ENCODE measurements at places on chromosomes 13 and 19.

- H3K4me3 ChIP-seq, result peak overlapping the region; percentile 9
- DNase-seq, result no peak
- peaks cover 17% of the 10 kb centered on the region for H3K27me3 ChIP-seq
- no peaks in the 10 kb centered on the region for H3K36me3 ChIP-seq
- H3K27ac ChIP-seq, result no peak overlapping the region
Measured at GRCh38 chr13:113855012-113855921, 8.6 kb downstream of the GAS6 start.

- H3K36me3 ChIP-seq, result no peaks in the 10 kb centered on the region
- H3K27me3 ChIP-seq, result peaks cover 17% of the 10 kb centered on the region
- peaks cover 10% of the 10 kb centered on the region for H3K4me1 ChIP-seq
- H3K4me3 ChIP-seq, result no peak overlapping the region
- H3K27ac ChIP-seq, result no peak overlapping the region
Measured at GRCh38 chr19:43628646-43629326, 9.4 kb upstream of the ZNF428 start.

- no peaks in the 10 kb centered on the region for H3K27me3 ChIP-seq
- H3K4me3 ChIP-seq, result no peak overlapping the region
- H3K36me3 ChIP-seq, result no peaks in the 10 kb centered on the region
- no peaks in the 10 kb centered on the region for H3K4me1 ChIP-seq
Measured at GRCh38 chr13:57899096-57899495, 267.6 kb downstream of the PCDH17 start.

GRCh38 chr13:64675255-64675892, 2554.8 kb downstream of the PCDH9 start:
- H3K36me3 ChIP-seq, result no peaks in the 10 kb centered on the region
- no peak for DNase-seq
- no peaks in the 10 kb centered on the region for H3K4me1 ChIP-seq
- H3K27ac ChIP-seq, result no peak overlapping the region

- H3K4me3 ChIP-seq, result no peak overlapping the region
- no peak for DNase-seq
- no peaks in the 10 kb centered on the region for H3K36me3 ChIP-seq
- H3K27me3 ChIP-seq, result peaks cover 14% of the 10 kb centered on the region
Measured at GRCh38 chr13:50188696-50189095, 173.5 kb downstream of the KCNRG start.

- peaks cover 2% of the 10 kb centered on the region for H3K4me1 ChIP-seq
- H3K4me3 ChIP-seq, result no peak overlapping the region
- H3K36me3 ChIP-seq, result no peaks in the 10 kb centered on the region
- DNase-seq, result no peak
- no peaks in the 10 kb centered on the region for H3K27me3 ChIP-seq
Measured at GRCh38 chr13:50629497-50629896, 214.0 kb downstream of the DLEU7 start.

DNA sequence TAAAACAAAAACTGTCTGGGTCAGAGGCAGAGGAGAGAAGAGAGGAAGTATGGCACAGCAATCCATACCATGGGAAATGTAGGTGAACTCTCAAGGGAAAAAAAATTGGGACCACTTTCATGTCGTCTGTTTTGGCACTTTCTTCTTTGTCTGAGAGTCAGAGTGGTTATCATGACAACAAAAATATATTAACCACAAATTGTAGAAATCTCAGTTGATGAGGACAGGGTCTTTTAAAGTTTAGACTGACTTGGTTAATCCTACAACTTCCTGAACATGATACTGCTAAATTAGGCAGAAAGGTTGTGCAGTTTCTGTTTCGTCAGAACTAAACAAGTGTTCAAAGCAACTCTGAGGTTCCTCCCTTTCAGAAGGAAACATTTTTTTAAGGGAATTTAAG, 15.2 kb downstream of the KLF5 start:
- H3K27me3 ChIP-seq, result no peaks in the 10 kb centered on the region
- H3K27ac ChIP-seq, result no peak overlapping the region
- peaks cover 5% of the 10 kb centered on the region for H3K36me3 ChIP-seq
- H3K4me3 ChIP-seq, result no peak overlapping the region

GRCh38 chr19:37361994-37362393, 8.9 kb upstream of the ZNF527 start:
- no peak for DNase-seq
- H3K27me3 ChIP-seq, result no peaks in the 10 kb centered on the region
- no peak overlapping the region for H3K4me3 ChIP-seq
- no peak overlapping the region for H3K27ac ChIP-seq
- no peaks in the 10 kb centered on the region for H3K4me1 ChIP-seq
- peaks cover 79% of the 10 kb centered on the region for H3K36me3 ChIP-seq

GRCh38 chr13:80276371-80277289, 64.3 kb downstream of the SPRY2 start:
- no peaks in the 10 kb centered on the region for H3K4me1 ChIP-seq
- no peak for DNase-seq
- H3K27me3 ChIP-seq, result no peaks in the 10 kb centered on the region

- DNase-seq, result no peak
- H3K4me1 ChIP-seq, result peaks cover 8% of the 10 kb centered on the region
- peaks cover 2% of the 10 kb centered on the region for H3K36me3 ChIP-seq
- peak overlapping the region; percentile 30 for H3K4me3 ChIP-seq
Measured at GRCh38 chr19:9937001-9937411, 691 bp upstream of the OLFM2 start.

DNA sequence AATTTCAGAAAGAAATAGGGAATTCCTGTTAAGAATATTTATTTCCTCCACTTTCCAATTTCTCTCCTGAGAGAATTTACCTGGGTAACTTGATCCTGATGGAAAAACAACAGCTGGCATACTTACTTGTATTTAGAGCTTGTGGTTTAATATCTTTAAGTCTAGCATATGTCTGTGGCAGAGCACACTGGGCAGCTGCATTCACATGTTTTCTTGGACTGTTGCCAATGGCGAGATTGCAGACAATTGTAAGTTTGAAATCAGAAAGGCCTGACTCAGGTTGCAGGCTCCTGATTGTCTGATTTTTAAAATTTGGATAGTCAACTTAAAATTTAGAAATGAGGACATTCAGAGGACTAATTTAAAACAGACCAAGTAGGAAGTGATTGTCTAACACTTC, 66.9 kb downstream of the NHLRC3 start:
- H3K27ac ChIP-seq, result no peak overlapping the region
- H3K4me3 ChIP-seq, result no peak overlapping the region
- H3K4me1 ChIP-seq, result no peaks in the 10 kb centered on the region
- no peak for DNase-seq
- peaks cover 4% of the 10 kb centered on the region for H3K27me3 ChIP-seq
- no peaks in the 10 kb centered on the region for H3K36me3 ChIP-seq

DNA sequence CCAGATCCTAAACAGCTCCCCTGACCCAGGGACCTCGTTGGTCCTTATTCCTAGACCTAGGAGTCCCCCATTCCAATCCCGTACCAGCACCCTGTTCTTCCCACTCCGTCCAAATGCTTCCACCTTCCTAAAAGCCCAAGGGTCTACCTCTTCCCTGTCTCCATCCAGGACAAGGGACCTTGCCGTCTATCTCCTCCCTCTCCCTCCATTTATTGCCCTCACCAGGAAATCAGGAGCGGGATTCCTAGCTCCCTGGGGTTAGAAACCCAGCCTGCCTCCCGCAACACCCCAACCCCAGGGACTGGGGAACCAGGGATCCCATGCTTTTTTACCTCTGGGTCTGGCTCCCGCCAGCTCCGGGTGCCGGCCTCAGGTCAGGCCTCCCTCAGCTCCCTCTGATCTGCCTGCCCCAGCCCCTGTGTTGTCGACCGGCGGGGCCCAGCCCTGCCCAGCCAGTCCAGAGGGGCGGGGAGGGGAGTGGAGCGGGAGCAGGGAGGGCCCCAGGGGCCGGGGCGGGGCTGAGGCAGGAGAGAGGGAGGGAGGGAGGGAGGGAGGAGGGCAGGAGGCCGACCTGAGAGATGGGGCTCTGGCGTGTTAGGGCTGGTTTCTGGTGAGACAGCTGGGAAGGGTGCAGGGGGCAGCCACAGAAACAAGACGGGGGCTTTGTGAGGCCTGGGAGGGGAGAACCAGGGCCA, at the start of gene B3GNT8:
TSS of gene B3GNT8 (minus strand) at position 423 of the 695 bp plus-strand sequence. CDS start 596 bp downstream, outside the sequence.
- H3K27me3 ChIP-seq, result no peaks in the 10 kb centered on the region
- peaks cover 17% of the 10 kb centered on the region for H3K4me1 ChIP-seq
- H3K27ac ChIP-seq, result peak within 1 kb of the TSS; percentile 97
- peak; percentile 71 for DNase-seq
- H3K36me3 ChIP-seq, result peaks cover 11% of the 10 kb centered on the region

- peak overlapping the region; percentile 13 for H3K27ac ChIP-seq
- H3K27me3 ChIP-seq, result no peaks in the 10 kb centered on the region
- no peak for DNase-seq
- peaks cover 2% of the 10 kb centered on the region for H3K4me1 ChIP-seq
- H3K36me3 ChIP-seq, result peaks cover 60% of the 10 kb centered on the region
Measured at GRCh38 chr19:55014714-55015113, 23.4 kb downstream of the GP6 start.

- H3K4me3 ChIP-seq, result no peak overlapping the region
- no peak overlapping the region for H3K27ac ChIP-seq
- DNase-seq, result no peak
Measured at GRCh38 chr19:33702606-33703437, 81.1 kb downstream of the CHST8 start.

GRCh38 chr13:41453620-41454019, 3.7 kb upstream of the RGCC start:
- H3K27ac ChIP-seq, result no peak overlapping the region
- H3K4me3 ChIP-seq, result no peak overlapping the region
- H3K27me3 ChIP-seq, result peaks cover 19% of the 10 kb centered on the region
- no peaks in the 10 kb centered on the region for H3K36me3 ChIP-seq
- peaks cover 9% of the 10 kb centered on the region for H3K4me1 ChIP-seq

DNA sequence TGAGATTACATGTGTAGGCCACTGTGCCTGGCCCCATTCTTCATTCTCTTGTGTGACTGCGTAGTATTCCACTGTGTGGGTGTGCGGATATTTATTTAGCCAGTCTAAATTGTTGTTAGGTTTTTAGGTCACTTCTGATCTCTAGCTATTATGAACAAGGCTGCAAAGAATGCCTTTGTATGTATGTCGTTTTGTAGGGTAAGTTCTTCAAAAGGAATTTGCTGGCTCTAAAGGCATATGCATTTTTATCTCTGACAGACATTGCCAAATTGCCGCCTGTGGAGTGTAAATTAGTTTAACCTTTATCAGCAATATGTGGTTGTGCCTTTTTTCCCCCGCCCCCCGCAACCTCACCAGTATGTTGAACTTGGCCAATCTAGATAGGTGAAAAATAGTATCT, 30.3 kb upstream of the EHD2 start:
- no peaks in the 10 kb centered on the region for H3K27me3 ChIP-seq
- no peak overlapping the region for H3K27ac ChIP-seq
- no peak overlapping the region for H3K4me3 ChIP-seq
- H3K4me1 ChIP-seq, result peaks cover 3% of the 10 kb centered on the region
- H3K36me3 ChIP-seq, result peaks cover 7% of the 10 kb centered on the region

All from activated naive CD8-positive, alpha-beta T cell treated with anti-CD3 and anti-CD28 coated beads, Interleukin-2, amount 10 ng/mL, durations not matched to agents 7 days and 5 days (primary cell).